ENCODE measurements at places on chromosomes 6 and 20.

- DNase-seq, result no peak
Observed at GRCh38 chr20:5136096-5136495, 9.3 kb downstream of the CDS2 start.

GRCh38 chr20:47099825-47100441 is 205.3 kb downstream of the EYA2 start:
- DNase-seq, result no peak

DNA sequence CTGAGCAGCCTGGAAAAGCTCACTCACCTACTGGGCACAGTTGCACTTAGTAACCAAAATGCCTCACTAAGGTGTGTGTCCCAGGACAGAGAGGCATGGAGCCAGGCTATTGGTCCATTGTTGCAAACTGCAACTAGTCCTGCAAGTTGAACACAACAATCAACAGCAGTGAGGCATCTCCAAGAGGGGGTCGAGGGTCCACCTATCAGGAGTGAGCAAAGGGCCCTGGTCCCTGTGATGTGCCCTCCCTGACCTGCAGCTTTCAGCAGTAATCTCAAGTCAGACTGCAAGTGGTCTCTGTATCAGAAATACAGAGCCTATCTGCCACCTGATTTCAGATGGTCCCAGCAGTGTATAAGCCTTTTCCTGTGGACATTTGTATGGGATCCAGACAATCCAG is 50.2 kb upstream of the TGM3 start:
- no peak for DNase-seq

DNA sequence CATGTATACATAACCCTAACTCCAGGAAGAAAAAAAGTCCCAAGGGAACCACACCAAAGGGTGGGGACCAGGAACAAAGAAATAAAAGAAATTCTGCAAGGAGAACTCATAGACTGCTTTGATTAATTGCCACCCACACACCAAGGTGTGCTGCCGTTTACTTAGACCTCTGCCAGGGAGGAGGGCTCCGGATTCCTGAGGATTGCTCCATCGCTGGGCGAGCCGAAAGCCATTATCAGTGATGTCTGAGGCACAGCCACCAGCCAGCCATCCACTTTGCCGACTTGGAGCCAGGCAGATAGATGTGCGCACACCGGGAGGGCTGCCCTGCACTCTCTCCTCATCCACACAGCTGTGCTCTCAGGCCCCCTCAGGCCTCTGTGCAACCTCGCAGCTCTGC is 272.7 kb upstream of the FOXQ1 start:
- DNase-seq, result no peak

DNA sequence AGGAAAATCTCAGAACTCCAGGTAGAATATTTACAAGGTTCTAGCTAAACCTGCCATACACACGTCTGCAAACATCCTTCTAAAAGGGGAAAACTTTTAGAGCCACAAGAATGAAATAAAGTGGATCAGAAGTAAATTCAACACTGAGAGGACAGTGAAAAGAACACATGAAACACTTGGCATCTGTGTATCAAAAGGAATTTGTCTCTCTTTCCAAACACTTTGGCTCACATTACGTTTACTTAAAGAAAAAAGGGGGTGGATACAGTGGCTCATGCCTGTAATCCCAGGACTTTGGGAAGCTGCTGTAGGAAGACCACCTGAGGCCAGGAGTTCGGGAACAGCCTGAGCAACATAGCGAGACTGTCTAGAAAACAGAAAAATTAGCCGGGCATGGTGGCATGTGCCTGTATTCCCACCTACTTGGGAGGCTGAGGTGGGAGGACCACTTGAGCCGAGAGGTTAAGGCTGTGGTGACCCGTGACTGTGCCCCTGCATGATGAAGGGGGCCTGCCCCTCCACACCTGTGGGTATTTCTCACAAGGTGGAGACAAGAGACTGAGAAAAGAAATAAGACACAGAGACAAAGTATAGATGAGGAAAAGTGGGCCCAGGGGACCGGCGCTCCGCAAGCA is 35.4 kb downstream of the NINL start:
- no peak for DNase-seq

DNA sequence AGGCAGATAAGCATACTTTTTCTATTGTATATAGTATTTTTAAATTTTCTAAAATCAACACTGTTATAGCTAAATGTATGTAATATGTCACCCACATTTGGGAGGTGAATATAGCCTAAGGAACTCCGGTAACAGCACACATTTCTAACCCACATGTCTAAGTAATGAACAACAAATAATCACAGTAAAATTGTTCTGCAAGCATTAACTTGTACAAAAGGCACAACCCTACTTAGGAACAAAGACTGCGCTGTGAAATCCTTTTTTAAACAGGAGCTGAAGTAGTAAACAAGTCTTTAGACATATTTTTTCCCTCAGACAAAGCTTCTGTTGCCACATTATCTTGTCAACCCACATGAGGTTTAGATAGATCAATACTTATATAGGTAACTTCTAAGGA is 872.4 kb upstream of the SLC35B3 start:
- no peak for DNase-seq

DNA sequence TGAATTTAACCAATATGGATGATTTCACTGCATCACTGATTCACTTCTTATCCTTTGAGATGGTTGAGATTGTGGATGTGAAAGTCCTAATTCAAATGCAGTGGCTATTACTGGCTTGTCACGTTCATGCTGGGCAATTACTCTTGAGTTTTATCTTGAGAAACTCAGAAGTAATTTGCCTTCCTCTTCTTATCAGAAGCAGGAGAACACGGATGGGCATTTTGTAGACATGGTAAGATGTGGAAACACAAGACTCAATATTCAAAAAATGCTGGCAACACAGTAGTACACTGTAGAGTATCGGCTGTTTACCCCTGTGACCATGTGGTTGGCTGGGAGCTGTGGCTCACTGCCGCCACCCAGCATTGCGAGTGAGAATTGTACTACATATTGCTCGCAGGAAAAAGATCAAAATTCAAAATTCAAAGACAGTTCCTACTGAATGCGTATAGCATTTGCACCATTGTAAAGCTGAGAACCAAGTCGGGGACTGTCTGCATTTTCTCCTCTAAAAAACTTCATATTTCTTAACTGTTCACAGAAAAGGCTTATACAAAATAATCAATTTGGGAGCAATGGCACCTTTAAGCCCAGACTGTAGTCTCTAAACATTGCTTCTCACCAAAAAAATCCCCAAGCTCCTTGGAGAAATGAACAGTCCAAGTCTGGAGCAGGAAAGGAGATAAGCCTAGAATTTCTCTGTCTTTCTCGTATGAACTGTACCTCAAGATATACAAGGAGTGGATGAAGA is 61.9 kb upstream of the ELOVL5 start:
- DNase-seq, result no peak

DNA sequence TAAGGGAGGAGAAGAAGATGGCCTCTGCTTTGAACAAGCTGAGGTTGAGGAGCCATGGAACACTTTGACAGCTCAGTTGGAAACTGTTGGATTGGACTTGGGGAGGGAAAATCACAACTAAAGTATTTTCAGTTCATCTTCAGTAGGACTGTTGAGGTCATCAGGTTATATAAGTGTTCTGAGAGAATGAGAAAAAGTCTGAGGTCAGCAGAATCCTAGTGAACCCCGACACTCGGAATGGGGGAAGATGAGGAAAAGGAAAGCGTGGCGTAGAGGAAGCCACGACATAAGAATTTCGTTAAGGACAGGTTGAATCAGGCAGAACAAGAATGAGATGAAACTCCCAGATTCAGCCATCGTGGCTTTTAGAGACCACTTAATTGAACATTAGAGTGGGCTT is 4.0 kb upstream of the TRAM2 start:
- no peak for DNase-seq

GRCh38 chr20:45432294-45432693 is 16.4 kb downstream of the PIGT start:
- DNase-seq, result no peak

- no peak for DNase-seq
Observed at GRCh38 chr6:10951675-10952282, 64.9 kb downstream of the SYCP2L start.

DNA sequence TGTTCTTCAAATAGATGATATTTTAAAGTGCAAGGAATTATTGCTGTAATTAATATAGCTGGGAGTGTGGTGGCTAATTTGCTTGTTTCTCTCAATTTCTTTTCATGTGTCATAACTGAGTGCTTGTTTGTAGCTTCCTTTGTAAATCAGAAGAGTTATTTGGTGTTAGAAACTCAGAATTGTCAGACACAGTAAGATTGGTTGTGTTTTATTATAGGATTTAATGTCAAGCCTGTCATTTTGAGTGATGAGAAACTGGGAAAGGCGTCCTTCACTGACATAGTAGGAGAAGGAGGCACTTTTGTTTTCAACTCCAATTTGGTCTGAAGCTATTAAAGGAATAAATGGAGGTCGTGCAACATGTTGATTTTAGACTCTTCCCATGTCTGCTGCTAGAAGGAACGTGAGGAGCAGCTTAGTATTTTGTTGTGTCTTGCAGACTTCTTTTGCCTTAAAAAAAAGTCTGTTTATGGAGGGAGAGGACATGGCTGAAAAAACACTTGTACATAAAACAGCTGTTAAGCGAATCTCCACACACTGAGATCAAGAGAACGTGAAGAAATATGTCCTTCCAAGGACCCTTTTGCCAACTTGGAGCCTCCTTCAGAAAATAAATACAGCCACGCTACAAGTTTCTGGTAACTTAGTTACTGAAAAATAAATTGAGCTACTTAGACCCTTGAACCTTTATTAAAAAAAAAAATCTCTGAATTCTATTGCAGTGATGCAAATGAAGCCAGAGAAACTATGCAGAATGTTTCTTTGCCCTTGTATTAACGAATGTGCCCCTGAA is 59.5 kb downstream of the BMP6 start:
- DNase-seq, result no peak

DNA sequence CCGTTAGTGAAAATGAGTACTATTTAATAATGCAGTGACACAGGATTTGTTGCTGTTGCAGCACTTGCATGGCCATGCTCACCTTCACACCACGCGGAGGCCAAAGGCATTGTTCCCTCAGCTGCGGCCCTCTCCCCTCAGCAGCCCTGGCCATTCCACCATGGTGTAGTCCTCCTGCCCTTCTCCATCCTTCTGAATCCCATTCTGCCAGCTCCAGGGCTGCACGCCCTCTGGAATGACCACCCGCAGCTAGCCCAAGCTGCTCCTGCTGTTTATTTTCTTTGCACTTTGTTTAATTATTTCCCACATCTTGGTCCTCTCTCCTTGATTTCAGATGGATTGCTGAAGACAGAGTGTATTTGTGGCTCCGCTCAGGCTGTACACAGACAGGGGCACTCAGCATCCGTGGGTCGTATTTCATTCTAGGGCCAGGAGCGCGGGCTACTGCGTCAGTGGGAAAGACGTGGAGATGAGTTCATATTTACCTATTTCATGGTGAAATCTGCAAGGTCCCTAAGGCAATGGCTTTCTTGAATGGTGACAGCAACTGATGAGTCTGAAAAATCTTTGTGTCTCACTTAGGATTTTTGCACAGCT is 81.4 kb upstream of the DUSP22 start:
- DNase-seq, result no peak

DNA sequence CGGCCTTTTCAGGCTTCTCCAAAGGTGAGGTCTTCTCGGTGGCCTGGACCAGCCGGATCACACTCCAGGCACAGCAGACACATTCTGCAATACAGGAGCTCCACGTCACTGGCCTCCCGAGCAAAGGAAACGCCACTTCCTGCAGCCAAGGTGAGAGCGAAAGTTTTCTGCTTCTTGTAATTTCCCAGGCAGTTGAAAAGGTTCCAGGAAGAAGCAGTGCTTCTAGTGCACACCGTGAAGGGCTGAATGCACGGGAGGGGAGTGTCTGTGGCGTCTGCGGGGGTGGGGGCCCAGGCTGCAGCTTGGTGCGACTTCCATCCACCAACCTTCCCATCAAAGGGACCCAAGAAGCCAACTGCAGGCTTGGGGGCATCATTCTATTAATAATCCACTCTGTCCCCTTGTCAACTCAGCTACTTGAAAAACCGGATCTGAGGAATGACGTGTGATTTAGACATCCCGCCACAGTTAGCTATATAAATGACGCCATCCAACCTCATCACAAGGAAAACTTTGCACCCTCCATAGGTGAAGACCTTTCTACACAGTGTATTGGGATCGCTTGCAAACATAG is 61.1 kb downstream of the NFATC2 start:
- DNase-seq, result no peak

DNA sequence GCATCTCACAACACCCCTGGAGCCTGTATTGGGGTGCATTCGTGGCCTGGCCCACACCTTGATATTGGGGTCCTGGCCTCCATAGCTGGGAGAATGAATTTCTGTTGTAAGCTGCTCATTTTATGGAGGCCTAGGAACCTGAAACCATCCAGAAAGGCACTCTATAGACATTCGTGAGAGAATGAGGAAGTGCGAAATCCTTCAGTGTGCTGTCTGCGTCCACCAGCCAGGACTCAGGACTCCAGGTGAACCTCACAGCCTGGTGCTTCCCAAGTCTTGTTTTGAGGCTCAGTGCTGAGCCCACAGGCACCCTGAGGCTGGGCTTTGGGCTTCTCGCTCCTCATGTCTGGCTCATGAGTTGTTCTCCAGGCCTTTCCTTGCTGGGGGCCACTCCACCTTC is 11.9 kb upstream of the RBBP8NL start:
- DNase-seq, result no peak

DNA sequence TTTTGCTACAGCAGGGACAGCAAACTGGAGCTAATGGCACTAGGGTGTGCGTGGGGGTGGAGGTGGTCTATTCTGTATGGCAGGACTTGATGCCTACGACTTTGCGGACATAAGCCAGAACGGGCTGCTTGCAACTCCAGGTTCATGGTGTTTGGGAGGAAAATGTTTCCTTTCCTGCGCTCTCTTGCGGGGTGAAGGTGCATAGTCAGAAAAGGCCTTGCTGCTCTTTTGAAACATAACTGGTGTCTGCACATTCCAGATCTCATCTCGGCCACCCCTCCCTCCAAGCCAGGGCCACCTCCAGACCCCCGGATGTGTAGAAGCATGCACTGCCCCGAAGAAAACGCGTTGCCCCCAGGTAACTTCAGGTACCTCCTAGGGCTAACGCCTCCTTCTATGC is 8.1 kb downstream of the FOXA2 start:
- no peak for DNase-seq

DNA sequence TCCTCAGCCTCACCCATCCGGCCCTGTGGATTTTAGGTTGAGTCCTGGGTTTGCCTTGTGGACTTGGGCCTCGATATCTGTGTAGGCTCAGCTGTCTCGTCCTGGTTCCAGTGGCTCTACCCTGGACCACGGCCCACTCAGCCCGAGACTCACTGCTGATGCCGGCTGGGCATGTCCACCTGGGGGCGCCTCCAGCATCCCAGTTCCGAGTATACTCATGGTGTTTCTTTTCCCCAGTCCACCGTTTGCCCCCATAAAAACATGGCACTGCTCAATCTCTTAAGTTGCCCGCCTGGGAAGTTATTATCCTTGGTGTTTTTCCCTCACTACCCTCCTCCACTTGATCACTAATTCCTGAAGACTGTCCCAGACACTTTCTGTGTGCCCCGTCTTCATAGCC is 99.1 kb downstream of the ARID1B start:
- DNase-seq, result no peak

- no peak for DNase-seq
Observed at GRCh38 chr20:10954137-10954840, 280.5 kb upstream of the JAG1 start.
